Suprapubic skin (tissue), 4 donors: ENCODE measurements at places on chromosomes 3 and 15. TPM values are rescaled to one million over a fixed set of nuclear protein-coding genes. Genes with fewer than 3 reads are reported as not detected.
A peak's percentile ranks its signal among the peaks of the same experiment; 100 is the strongest.

DNA sequence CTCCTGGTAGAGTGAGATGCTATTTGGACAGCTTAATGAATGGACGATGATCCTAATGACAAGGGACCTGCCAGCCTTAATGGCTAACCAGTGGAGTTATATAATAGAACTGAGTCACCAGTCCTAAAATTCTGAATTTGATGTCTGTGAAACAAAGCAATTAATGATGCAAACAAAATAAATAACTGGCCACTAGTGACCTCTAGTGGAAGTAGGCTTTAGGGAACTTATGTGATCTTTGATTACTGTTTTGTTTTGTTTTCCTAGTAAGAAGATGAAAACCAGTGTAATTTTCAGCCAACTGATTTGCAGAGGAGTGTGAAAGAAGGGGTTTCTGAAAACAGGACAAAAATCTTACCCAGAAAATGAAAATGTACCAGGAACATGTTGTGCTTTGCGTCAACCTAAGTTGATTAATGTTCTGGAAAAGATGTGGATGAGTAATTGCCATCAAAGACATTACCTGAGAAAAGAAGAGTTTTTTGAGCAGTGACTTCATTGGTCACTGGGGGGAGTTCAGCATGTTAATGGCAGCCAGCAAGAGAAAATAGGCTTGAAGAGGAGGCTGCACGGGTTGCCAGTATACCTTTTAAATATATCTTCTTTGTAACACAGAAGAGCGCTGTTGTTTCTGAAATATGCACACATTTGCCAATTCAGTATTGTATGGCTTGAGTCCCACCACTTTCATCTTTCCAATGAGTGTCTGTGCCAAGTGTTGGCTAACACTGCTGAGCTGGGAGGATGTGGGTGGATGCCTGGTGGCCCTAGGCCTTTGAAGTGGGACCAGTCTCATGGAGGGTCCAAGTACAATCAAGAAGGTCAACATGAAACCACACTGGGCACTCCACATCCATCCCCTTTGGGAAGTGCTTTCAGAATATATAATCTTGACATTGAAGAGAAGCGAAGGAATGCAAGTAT is 9.3 kb downstream of the VEPH1 start:
- DNase-seq: no peak
- H3K27me3 ChIP-seq: no peaks in the 10 kb centered on the region
- peaks cover 8% of the 10 kb centered on the region for H3K4me1 ChIP-seq
- no peaks in the 10 kb centered on the region for H3K36me3 ChIP-seq
- H3K4me3 ChIP-seq: no peak overlapping the region

GRCh38 chr15:75357976-75358673 is 10.3 kb downstream of the MAN2C1 start:
- peaks cover 85% of the 10 kb centered on the region for H3K36me3 ChIP-seq
- H3K27me3 ChIP-seq: no peaks in the 10 kb centered on the region
- no peaks in the 10 kb centered on the region for H3K4me1 ChIP-seq
- no peak for DNase-seq
- H3K27ac ChIP-seq: no peak overlapping the region
- H3K4me3 ChIP-seq: no peak overlapping the region

GRCh38 chr15:67190326-67190725 is 64.1 kb downstream of the AAGAB start:
- H3K27ac ChIP-seq: peak overlapping the region; percentile 86
- peaks cover 47% of the 10 kb centered on the region for H3K36me3 ChIP-seq
- no peak overlapping the region for H3K4me3 ChIP-seq
- peaks cover 73% of the 10 kb centered on the region for H3K4me1 ChIP-seq
- no peak for DNase-seq
- H3K27me3 ChIP-seq: no peaks in the 10 kb centered on the region

DNA sequence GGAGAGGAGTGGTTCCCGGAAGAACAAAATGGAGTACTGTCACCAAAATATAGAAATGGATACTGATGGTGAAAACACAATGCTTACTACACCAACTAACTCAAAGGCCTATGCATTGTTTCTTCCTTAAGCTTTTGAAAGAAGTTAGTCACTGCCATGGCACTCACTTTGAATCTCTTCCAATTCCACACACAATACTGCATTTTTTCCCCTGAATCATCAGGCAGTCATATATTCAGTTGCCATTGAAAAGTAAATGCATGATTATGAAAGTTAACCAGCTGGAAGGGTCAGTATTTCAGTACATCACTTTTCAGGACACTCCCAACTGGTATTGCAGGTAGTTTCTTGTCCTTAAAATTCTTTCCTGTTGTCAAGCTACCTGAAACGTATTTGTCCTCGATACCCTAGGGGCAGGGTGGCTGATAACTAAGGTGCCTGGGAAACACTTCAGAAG is 9.0 kb upstream of the LRRFIP2 start:
- no peak for DNase-seq
- no peaks in the 10 kb centered on the region for H3K27me3 ChIP-seq
- peaks cover 48% of the 10 kb centered on the region for H3K4me1 ChIP-seq
- H3K36me3 ChIP-seq: no peaks in the 10 kb centered on the region
- peak overlapping the region; percentile 88 for H3K27ac ChIP-seq

GRCh38 chr3:60743631-60744164 is 507.6 kb downstream of the FHIT start:
- no peak overlapping the region for H3K27ac ChIP-seq
- H3K4me1 ChIP-seq: no peaks in the 10 kb centered on the region
- no peak overlapping the region for H3K4me3 ChIP-seq
- H3K36me3 ChIP-seq: no peaks in the 10 kb centered on the region
- no peak for DNase-seq
- no peaks in the 10 kb centered on the region for H3K27me3 ChIP-seq

DNA sequence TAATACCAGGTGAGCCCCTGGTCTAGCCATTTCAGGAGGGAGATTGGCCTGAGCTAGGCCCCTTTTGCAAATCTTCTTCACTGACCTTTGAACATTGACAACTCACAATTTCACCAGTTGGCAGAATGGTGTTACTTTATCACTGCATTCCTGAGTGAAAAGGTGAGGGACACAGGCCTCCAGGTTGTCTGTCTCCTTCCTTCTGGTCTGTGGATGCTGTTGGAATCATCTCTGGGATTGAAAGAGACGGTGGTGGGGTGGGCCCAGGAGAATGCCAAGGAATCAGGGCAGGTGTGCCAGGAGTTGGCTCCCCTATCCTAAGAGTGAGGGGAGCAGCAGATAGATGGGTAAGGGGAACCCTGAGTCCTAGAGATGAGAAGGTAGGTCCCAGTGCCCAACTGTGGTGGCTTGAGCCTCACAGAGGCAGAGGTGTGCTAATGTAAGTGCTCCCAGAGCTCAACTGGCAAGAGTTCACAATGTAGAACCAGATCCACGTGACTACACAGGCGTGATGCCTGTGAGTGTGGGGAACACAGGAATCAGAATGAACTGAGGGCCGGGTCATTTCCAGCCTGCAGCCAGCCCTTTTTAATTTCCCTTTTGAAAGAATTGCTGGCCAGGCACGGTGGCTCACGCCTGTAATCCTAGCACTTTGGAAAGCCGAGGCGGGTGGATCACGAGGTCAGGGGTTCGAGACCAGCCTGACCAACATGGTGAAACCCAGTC is 11.2 kb downstream of the C3orf62 start:
- no peak for DNase-seq
- peaks cover under 1% of the 10 kb centered on the region for H3K36me3 ChIP-seq
- H3K4me1 ChIP-seq: peaks cover 9% of the 10 kb centered on the region
- H3K27me3 ChIP-seq: no peaks in the 10 kb centered on the region

The TGM4 gene
- total RNA-seq: 0.56 TPM

GRCh38 chr3:39638301-39638700 is 170.8 kb downstream of the MOBP start:
- H3K4me1 ChIP-seq: peaks cover 4% of the 10 kb centered on the region
- H3K27ac ChIP-seq: no peak overlapping the region
- H3K36me3 ChIP-seq: no peaks in the 10 kb centered on the region
- no peaks in the 10 kb centered on the region for H3K27me3 ChIP-seq
- H3K4me3 ChIP-seq: no peak overlapping the region
- DNase-seq: no peak

DNA sequence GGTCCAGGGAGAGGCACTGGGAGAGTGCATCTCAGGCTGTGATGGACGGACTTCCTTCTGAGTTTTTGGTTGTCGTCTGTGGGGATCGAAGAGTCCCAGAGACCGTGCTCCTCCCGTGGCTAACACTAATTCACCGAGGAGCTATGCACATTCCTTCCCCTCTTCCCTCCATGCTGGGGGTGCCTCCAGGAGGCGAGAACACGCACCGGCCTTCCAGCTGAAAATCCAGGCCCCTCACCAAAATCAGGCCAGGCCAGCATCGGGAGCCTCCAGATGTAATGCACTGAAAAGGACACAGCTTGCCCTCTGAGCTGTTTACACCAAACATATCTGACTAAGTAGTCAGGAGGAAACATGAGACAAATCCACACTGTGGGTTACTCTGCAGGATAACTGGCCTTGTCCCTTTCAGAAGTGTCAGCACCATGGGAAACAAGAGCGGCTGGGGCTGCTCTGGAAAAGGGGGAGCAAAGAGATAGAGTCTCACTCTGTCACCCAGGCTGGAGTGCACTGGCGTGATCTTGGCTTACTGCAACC is 5.5 kb downstream of the RNU5B-1 start:
- H3K4me3 ChIP-seq: no peak overlapping the region
- DNase-seq: no peak
- peaks cover 5% of the 10 kb centered on the region for H3K4me1 ChIP-seq
- H3K27me3 ChIP-seq: no peaks in the 10 kb centered on the region

- H3K27me3 ChIP-seq: no peaks in the 10 kb centered on the region
- H3K36me3 ChIP-seq: no peaks in the 10 kb centered on the region
- H3K27ac ChIP-seq: no peak overlapping the region
- no peak overlapping the region for H3K4me3 ChIP-seq
- no peaks in the 10 kb centered on the region for H3K4me1 ChIP-seq
Observed at GRCh38 chr3:34155666-34156065, 357.2 kb downstream of the PDCD6IP start.

DNA sequence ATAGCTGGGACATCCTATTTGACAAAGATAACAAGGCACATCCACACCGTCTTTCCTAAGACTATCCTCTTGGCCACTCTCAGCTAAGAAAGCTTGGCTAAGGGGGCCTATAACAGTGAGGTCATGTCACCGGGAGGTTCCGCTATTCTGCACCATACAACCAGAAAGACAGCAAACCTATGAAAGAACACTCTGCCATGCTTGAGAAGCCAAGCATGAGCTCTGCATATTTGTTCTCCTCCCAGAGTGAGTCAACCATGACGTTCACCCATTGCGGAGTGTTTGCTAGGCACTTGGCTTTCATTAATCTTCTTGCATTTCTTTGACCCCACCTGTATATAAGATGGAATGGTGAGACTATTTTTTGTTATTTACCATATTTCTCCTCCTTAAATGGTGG is 141.2 kb downstream of the GMNC start:
- no peak overlapping the region for H3K27ac ChIP-seq
- no peak for DNase-seq
- no peaks in the 10 kb centered on the region for H3K36me3 ChIP-seq
- no peaks in the 10 kb centered on the region for H3K4me1 ChIP-seq
- H3K4me3 ChIP-seq: no peak overlapping the region
- no peaks in the 10 kb centered on the region for H3K27me3 ChIP-seq

DNA sequence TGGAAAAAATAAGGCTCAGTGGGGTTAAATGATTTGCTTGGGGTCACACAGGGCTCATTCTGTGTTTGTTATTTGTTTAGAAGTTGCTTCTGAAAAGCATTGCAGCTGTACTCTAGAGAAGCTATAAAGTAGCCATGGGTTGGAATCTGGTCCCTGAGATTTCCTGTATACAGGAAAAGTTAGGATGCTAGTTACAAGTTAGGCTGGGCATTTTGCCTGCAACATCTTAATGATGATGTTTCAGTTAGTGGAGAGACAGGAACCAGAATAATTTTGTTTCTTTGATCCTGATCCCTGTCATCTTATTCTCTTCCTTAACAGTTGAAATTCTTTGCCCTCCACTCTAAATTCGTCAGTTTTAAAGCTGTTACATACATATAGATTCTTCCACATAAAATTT is 445.3 kb downstream of the OTOL1 start:
- no peak overlapping the region for H3K27ac ChIP-seq
- H3K36me3 ChIP-seq: no peaks in the 10 kb centered on the region
- no peak overlapping the region for H3K4me3 ChIP-seq
- no peaks in the 10 kb centered on the region for H3K4me1 ChIP-seq
- H3K27me3 ChIP-seq: no peaks in the 10 kb centered on the region
- DNase-seq: no peak

The C3orf70 gene
- 8.5 TPM for total RNA-seq

DNA sequence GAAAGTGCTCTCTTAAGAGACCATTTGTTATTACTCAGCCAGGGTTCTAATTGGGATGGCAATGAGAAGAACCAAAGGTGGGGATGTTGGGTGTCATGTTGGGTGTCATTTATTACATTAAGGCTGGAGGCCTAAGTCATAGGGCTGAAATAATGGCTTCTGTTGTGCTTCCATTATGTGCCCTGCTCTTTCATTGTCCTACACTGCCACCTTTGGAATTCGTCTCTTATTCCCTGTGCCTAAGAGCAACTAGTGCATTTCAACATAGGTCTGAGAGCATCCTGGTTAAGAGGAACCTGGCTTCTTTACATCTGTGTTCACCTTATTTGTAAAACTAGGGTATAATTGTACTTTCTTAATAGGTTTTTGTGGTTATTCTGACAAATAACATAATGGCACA is 32.2 kb downstream of the RIOX2 start:
- H3K27ac ChIP-seq: no peak overlapping the region
- no peaks in the 10 kb centered on the region for H3K27me3 ChIP-seq
- no peak overlapping the region for H3K4me3 ChIP-seq
- DNase-seq: no peak

The CGNL1 gene
- 27.0 TPM for total RNA-seq

- peaks cover 4% of the 10 kb centered on the region for H3K4me1 ChIP-seq
- H3K36me3 ChIP-seq: no peaks in the 10 kb centered on the region
- H3K27ac ChIP-seq: no peak overlapping the region
- no peak for DNase-seq
- no peaks in the 10 kb centered on the region for H3K27me3 ChIP-seq
- no peak overlapping the region for H3K4me3 ChIP-seq
Observed at GRCh38 chr3:158165730-158166129, 55.8 kb downstream of the RSRC1 start.

DNA sequence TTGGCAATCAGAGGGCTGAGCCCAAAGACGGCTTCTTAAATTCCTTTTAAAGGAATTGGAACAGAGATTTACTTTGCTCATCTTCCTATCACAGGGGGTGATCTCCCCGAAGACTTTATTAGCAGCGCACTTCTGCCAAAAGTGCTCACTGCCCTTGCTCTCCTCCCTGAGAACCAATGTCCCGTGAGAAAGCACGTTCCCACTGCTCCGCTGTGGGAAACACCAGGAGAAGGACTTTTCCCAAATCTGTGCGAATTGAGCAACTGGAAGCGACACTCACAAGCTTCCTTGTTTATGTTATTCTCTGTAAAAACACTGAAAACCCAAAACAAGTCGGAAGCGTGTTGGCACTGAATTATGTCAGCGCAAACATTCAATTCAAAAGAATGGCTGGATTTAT is 670.8 kb upstream of the NR2F2 start:
- no peak for DNase-seq
- no peak overlapping the region for H3K4me3 ChIP-seq
- no peaks in the 10 kb centered on the region for H3K4me1 ChIP-seq
- H3K27me3 ChIP-seq: no peaks in the 10 kb centered on the region
- no peak overlapping the region for H3K27ac ChIP-seq
- H3K36me3 ChIP-seq: no peaks in the 10 kb centered on the region

GRCh38 chr15:69869881-69870505 is 227.7 kb downstream of the TLE3 start:
- H3K27me3 ChIP-seq: peaks cover 8% of the 10 kb centered on the region
- no peaks in the 10 kb centered on the region for H3K36me3 ChIP-seq
- H3K4me3 ChIP-seq: no peak overlapping the region
- H3K27ac ChIP-seq: no peak overlapping the region

GRCh38 chr3:169402672-169403360 is 260.7 kb downstream of the MECOM start:
- no peaks in the 10 kb centered on the region for H3K27me3 ChIP-seq
- H3K36me3 ChIP-seq: no peaks in the 10 kb centered on the region
- H3K4me3 ChIP-seq: no peak overlapping the region
- DNase-seq: no peak
